Stimulated activated CD4-positive, alpha-beta T cell treated with anti-CD3 and anti-CD28 coated beads, Interleukin-1b, Interleukin-23, amount 100 ng/mL, for 48 hours (primary cell): ENCODE measurements at places on chromosomes 5 and 9.
A peak's percentile ranks its signal among the peaks of the same experiment; 100 is the strongest.

- DNase-seq = no peak
Observed at GRCh38 chr5:128722551-128722950, 184.5 kb upstream of the FBN2 start.

DNA sequence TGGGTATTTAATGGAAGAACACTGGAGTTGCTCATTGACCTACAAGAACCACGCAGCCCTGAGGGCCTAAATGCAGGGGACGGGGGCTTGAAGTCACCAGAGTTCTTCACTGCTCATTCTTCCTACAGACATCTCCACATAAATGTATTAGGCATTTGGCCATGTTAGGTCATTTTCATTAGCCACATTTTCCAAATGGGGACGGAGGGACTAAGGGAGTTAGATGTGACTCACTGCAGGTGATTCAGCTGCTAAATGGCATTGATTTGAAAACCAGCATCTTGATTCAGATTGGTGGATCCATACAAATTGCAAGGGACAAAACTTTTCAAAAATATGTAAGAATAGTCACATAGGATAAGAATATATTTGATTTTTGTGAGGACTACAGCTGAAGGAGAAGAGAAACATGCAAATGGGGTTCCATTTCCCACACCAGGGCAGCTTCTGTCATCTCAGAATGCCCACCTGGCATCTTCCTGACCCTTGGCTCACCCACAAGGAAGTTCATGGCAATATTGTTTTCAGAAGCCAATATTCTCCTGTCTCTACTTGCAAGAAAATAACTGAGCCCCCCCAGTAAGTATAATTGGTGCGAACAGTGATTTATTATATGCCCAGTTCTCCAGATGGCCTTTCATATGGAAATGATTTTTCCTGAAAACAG is 264.8 kb downstream of the DOCK8 start:
- DNase-seq = no peak

GRCh38 chr9:97518166-97518908 is 16.9 kb downstream of the TMOD1 start:
- DNase-seq = no peak

DNA sequence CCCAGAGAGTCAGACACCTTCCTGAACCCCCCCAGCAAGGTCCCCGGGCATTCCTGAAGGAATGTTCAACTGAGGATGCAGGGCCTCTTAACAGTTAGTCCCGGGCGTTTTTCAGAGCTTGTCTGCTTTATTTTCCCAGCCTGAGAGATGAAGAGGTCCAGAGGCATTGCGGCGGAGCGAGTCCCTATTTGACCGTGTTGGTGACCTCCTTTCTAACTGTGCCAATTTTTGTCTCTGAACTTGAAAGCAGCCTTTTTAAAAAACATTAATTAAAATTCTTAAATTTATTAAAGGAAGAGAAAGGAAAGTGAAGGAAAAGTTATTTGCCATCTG is 433 bp upstream of the PTAR1 start:
- DNase-seq = peak; percentile 1

GRCh38 chr5:174550026-174550425 is 174.4 kb upstream of the MSX2 start:
- no peak for DNase-seq

DNA sequence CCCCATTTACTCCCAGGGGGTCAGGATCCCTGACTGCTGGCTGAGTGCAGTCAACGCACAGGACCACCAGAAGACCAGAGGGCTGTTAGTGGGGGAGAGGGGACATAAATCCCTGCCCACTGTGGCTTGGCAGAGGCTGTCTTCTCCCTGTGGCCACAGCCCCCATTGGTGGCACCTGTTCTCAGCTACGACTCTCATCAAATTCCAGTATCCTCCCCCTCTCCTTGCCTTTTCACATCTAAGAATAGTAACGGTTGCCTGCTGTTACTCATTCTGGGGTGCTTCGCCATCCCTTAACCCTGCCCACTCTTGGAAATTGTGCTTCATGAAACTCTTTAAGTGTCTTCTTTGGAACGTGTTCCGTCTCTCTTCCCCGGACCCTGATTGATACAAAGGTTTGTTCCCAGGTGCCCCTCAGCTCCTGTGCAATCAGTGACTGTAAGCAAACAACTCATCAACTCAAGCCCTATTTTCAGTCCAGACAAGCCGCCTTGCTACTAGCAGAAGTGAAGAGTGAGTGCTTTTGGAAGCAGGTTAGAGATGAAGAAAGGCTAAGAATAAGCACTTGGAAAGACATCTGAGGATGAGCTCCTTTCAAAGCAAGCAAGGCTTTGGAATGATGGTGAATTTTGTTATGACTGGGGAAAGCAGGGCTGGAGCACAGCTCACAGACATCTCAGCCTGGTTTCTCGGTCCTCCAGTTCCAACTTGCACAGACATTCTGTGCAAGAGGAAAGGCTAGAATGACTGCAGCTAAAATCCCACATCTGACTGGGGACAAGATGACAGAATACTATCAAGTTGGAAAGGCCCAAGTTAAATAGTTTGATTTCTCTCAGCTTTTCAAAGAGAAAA is 22.9 kb upstream of the DENND1A start:
- DNase-seq = no peak

DNA sequence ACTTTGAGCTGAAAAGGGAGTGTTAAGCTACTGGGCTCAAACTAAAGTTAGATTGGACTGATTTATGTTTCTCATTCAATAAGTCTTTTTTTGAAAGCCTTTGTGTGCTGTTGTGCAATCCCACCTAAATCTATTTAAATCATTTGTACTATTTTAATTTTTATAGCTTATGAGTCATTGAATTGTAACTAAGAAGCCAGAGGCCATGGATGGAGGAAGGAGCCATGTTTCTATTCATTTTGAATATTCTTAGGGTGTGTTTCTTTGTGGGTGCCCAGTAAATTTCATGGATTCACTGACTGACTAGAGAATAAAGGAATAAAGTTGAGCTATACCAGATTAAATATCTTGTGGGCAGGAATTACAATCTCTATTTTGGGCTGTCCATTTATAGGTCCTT is 238.5 kb downstream of the KIF4B start:
- DNase-seq = no peak

DNA sequence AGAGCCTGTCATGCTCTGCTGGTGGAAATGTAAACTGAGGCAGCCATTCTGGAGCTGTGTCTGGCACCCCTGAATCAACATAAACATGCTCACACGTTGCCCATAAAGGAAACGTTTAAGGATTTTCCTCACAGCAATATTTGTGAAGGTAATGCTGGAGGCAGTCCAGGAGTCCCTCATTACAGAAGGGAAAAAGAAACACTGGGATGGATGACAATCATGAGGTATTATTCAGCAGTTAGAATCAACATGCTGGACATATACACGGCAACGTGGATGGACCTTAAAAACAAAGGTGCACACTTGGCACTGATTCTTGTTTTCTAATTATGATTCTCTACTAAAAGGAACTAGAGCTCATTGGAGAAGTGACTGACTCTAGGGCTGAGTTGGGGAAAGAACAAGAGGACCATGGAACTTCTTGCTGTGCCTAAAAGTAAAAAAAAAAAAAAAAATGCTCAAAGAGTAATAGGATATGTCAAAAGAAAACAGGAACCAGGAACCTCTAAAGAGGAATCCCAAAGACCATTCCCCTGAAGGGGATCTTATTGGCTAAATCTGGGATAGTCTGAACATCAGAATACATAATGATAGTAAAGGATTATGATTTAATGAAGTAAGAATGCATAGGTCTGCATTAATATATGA is 18.6 kb downstream of the B4GALT1 start:
- DNase-seq = no peak

GRCh38 chr5:111511831-111512374 is 432 bp downstream of the STARD4 start:
- peak; percentile 4 for DNase-seq

DNA sequence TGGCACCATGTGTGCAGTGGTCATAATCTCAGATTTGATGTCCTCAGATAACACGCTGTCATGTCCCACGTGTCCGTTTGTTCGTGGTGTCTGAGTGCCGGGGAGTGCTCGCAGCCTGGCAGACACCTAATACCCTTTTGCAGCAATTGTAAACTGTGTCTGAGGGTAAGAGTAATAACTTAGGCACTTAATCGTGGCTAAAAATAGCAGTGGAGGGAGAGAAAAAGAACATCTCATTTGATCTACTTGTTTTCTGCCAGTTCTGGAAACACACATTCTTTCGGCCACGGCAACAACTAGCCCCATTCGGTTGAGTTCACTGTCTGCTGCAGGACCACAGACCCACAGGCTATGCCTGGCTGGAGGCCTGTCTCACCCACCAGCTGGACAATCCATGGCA is 16.5 kb downstream of the ADCY2 start:
- DNase-seq = no peak

- DNase-seq = no peak
Observed at GRCh38 chr5:15914638-15915037, 265.0 kb downstream of the MARCHF11 start.

- no peak for DNase-seq
Observed at GRCh38 chr5:81161012-81161601, 72.0 kb upstream of the CKMT2 start.

GRCh38 chr5:167463939-167464338 is 827.5 kb upstream of the WWC1 start:
- no peak for DNase-seq

- DNase-seq = no peak
Observed at GRCh38 chr9:123486431-123486830, 130.4 kb downstream of the CRB2 start.

GRCh38 chr5:37938076-37938852 is 98.4 kb upstream of the GDNF start:
- no peak for DNase-seq

DNA sequence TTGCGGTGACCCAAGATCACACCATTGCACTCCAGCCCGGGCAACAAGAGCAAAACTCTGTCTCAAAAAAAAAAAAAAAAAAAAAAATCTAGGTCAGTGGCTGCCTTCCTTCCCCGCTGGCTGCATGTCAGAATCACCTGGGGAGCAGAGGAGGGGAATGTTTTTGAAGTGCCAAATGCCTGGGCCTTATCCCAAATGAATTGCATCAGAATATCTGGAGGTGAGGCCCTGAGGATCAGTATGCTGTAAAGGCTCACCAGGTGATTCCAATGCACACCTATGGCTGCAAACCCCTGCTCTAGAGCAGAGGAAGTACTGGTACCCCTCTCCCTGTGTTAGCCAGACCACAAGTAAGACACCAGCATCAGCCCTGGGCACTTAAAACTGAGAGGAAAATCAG is 44.7 kb upstream of the GABRP start:
- no peak for DNase-seq

DNA sequence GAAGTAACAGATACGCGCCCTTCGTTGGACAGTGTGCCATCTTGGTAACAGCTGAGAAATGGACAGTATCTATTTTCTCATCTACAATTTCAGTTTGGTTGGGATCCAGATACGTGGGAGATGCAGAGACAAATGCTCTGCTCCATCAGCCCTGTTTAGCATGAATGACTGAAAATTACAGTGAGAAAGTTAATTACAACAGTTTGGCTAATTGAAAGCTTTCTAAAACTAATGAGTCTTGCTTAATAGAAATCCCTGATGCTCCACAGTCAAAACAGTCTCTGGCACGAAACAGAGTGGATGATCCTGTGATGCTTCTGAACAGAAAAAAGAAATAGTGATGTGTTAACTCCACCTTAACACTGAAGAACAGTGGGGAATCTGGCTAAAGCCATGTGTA is 140.2 kb downstream of the DNAH5 start:
- no peak for DNase-seq

DNA sequence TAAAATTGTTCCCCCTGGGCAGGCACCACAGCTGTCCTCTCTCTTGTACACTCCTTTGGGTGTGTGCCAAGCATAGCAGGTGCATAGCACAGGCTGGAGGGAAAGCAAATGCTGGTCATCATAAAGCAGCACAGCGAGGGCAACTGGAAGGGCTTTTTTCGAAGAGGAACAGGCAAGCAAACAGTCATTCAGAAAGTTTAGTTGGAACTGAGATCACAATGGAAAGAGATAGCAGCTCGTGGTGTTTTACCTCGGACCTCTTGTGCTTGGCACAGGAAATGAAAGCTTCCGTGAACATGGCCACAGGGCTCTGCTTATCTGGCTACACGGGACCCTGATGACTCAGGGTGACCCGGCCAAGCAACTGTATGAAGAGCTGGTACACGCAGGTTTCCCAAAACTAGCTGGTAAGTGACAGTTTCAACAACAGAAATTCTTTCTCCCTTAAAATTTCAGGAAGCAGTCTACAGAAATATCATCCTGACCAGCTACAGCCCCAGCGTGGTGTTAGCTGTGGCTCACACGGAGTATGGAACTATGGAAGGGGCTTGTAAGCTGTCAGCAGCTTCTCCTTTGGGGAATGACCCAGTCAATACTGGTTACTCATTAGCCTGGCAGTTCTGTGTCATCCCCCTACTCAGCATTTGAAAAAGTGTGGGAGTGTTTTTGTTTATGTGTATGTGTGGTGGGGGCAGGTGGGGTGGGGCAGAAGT is 48.1 kb downstream of the POC5 start:
- peak; percentile 79 for DNase-seq

DNA sequence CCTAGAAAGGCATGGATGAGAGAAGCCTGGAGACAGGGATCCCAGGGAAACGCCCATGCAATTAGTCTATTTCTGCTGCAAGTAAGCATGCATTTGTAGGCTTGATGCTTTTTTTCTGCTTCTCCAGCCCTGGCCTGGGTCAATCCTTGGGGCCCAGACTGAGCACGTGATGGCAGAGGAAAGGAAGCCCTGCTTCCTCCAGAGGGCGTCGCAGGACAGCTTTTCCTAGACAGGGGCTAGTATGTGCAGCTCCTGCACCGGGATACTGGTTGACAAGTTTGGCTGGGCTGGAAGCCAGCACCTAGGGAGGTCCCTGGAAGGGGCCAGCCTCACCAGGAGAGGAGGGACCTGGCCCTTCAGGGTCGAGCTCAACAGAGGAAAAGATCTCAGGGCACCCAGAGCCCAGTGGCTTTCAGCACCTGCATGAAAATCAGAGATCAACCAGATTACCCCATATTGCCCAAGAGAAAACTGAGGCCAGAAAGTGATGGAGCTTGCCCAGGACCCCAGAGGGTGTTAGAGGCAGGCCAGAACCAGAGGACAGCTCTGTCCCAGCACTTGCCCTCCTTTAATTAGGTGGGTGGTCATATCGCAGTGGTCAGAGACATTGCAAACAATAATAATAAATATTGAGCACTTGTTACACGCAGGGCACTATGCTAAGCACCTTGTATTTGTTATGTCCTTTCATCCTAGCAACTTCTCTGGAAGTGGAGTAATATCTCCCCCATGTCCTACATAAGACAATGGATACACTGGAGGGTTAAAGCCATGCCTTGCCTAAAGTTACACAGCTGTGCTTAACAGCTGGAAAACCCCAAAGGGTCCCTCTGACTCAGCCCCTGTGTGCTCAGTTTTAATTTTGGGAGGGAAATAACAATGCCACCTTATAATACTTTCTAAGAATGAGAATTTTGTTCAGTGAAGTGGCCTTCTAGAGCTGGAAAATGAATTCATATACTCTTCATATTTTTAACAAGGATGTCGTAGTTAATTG is 67.1 kb downstream of the KLF4 start:
- peak; percentile 17 for DNase-seq

- DNase-seq = no peak
Observed at GRCh38 chr5:111227801-111228200, 3.6 kb downstream of the CAMK4 start.

DNA sequence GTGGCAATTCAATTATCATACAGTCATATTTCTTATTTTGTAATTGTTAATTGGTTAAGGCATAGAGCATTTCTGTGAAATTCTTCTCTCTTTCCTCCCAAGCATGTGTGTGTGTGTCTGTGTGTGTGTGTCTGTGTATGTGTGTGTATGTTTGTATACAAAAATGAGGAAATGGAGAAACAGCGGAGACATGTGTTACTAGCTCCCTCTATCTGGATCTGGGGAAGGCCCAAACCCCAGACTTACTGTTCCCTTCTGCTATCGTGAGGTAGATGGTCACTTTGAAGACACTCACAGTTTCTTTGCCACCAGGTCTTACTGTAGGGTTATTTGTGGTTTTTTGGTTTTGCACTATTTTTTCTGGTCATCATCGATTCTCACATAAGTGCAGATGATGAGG is 11.4 kb upstream of the C5orf63 start:
- no peak for DNase-seq
